ENCODE measurements at places on chromosomes 16 and 17.

DNA sequence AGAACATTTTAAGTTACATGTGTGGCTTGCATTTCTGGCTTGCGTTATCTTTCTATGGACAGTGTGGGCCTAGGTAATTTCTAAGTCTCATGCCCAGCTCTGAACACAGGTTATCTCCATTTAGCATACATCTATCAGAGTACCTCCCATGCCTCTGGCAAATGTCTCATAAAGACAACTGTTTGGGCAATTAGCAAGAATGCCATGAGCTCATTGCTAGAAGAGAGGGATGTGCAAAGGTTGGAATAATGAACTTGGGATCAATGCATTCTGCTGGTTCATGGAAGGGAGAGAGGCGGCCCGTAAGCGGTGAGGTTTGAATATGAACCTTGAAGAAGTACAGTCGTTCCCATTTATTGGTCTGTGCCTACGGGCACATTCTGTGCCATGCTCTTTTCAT lies 14.4 kb downstream of the SYT17 start:
- DNase-seq, result no peak

GRCh38 chr16:55250701-55251100 lies 73.3 kb upstream of the IRX6 start:
- no peak for DNase-seq

DNA sequence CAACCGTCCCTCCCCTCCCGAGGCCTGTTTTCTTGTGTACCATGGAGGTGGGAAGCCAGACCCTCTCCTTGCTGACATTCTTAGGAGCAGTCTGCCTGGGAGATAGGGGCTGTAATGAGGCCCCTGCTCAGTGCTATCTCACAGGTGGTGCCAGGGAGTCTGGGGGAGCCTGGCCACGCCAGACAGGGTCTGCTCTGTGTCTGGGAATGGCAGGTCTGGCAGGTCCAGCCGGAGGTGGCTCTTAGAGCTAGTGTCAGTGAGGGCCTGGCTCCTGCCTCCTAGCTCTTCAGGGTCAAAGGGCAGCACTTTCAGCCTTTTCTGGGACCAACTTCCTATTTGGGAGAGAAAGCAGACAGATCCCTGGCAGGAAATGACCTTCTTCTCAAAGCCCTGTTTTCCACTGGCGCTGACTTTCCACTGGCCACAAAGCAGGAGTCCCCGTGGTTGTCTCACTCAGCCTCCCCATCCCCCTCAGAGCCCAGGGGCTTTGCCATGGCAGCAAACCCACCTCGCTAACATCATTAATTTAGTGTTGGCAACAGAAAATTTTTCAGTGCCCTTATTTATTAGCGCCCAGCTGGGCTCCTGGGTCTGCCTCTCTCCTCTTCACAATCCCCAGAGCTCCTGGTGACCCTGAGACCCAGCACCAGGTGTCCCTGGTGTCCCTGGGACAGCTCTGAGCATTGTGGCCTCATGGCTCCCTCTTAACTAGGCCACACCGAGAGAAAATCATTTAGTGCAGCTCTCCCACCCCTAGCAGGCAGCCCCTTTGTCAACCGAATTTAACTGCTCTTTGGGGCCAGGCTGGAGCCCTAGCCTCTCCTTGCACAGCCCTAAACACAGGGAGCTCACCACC lies 24.0 kb upstream of the DOK4 start:
- DNase-seq, result no peak

DNA sequence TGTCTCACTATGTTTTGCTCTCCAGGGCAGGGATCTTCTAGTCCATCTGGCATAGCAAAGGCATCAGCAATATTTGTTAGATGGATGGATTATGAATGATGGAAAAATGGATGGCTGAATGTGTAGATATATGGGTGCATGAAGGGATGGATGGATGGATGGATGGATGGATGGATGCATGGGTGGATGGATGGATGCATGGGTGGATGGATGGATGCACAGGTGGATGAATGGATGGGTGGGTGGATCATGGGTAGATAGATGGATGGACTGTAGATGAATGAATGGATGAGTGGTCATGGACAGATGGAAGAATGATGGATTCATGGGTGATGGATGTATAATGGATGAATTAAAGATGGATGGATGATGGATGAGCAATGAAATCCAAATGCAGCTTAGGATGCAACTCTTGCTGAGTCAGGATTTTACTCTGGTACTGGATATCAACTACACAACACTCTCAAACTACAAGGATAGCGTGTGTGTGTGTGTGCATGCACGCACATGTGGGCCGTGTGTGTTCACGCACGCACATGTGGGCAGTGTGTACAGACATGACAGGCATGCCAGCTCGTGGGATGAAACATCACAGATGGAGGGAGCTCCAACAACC lies 34.0 kb downstream of the GSG1L start:
- no peak for DNase-seq

GRCh38 chr16:69618307-69618706 lies 52.5 kb downstream of the NFAT5 start:
- no peak for DNase-seq

DNA sequence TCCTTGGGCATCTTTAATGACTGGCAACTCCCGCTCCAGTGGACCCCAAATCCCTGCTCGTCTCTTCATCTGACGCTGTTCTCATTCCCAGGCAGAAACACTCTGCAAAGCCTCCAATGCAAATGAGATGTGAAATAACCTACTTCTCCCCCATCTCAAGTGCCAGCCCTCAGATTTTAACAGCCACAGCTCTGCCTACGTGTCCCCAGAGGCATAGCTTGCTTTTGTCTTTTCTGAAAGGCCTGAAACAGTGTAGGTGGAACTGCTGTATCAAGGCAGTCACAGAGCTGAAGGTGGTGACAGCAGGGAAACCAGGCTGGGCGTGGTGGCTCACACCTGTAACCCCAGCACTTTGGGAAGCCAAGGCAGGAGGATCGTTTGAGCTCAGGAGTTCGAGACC lies 14.7 kb downstream of the RPH3AL start:
- no peak for DNase-seq

DNA sequence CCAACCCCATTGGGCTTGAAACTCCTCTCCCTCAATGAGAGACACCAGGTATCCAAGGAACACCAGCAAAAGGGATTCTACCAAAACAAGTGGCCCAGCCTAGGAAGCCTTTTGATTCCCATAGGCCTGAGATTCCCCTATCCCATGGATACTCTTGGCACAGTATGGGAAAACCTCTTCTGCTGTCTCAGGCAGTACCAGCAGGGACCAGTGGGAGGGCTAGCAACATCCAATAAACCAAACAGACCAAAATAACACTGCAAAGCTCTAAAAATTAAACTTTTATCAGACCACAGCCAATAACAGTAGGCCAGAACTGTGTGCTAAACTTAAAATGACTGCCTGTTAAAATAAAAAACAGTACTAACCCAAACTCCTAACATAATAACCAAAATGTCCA lies 153.9 kb upstream of the CES5A start:
- no peak for DNase-seq

GRCh38 chr17:65780111-65780510 lies 218.7 kb upstream of the AXIN2 start:
- DNase-seq, result no peak

DNA sequence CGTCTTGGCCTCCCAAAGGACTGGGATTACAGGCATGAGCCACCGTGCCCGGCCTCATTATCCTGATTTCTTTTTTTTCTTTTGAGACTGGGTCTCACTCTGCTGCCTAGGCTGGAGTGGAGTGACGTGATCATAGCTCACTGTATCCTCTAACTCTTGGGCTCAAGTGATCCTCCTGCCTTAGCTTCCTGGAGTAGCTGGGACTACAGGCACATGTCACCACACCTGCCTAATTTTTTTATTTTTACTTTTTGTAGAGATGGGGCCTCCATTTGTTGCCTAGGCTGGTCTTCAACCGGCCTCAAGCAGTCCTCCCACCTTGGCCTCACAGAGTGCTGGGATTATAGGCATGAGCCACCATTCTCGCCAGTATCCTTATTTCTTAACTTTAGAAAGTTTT lies 3.5 kb downstream of the TENT4B start:
- DNase-seq, result no peak

DNA sequence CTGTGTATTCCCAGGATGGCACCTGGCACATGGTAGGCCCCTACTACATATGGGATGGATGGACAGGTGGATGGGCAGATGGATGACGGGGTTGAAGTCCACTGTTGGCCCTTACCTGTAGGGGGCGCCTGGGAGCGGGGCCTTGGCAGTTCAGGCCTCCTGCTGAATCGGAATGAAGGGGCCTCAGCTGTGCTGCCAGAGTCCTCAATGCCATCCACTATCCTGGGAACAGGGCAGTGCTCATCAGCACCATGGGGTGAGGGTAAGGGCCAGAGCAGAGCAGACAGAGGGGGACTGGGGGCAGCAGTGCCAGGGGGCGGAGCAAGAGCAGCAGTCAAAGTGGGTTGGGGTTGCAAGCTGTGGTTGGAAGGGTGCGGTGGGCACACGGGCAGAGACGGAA lies 8.3 kb upstream of the RAB5C start:
- no peak for DNase-seq

DNA sequence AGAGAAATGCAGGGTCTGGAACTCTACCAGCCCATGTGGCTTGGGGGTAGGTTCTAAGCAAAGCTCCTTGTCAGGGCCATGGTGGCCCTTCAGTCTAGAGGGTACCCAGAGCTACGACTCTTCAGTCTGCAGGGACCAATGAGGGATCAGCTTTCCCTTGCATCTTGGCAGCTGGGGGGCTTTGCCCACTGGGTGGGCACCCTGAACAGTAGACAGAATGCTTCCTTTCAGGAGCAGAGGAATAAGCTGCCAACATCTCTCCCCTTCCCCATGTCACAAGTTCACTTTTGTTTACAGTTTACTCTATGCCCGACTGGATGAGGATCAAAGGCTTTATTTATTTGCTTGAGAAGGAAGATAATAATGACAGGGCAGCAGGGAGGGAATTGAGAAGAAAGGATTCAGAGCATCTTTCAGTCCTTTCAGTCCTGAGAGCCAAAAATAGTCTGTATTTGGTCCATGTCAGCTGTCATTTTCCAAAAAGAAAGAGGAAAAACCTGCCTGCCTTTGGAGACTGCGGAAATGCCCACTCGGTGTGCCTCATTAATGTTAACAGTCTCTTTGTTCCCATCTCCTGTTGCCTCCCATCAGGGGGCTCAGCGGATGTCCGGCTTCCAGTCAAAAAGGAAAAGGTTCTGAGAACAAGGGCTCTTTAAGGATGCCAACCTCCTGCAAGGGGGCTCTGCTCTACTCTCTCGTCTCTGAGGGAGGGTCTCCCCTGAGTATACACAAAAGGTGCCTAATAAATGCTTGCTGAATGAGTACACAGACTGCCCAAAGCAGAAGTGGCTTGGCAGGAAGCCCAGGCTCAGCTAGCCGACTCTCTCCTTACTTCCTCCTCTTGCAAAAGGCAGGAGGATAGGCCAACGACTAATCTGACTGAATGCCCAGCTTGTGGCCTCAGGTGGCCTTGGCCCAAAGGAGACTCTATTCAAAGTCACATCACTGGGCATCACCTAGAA lies 17.1 kb downstream of the TRAF4 start:
- no peak for DNase-seq

All from urinary bladder (tissue), 4 donors.